ENCODE measurements at places on chromosomes 11 and 22.
A peak's percentile ranks its signal among the peaks of the same experiment; 100 is the strongest.

DNA sequence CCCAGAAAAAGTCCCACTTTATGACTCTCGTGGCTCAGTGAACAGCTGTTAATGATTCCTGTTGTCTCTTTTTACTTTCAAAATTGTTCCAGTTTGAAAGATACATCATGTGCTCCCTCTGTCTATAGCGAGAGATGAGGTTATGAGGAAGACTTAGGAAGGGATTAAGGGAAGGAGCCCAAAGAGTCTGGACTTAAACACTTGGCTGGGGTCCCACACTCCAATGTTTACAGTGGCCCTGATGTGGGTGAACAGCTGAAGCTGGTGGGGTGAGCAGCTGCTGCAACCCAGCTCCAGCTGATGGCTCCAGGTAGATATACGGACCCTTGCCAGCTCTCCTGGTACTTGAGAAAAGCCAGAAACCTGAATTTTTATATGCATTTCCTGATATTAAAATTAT, 84.5 kb upstream of the PLET1 start:
- DNase-seq, result no peak

DNA sequence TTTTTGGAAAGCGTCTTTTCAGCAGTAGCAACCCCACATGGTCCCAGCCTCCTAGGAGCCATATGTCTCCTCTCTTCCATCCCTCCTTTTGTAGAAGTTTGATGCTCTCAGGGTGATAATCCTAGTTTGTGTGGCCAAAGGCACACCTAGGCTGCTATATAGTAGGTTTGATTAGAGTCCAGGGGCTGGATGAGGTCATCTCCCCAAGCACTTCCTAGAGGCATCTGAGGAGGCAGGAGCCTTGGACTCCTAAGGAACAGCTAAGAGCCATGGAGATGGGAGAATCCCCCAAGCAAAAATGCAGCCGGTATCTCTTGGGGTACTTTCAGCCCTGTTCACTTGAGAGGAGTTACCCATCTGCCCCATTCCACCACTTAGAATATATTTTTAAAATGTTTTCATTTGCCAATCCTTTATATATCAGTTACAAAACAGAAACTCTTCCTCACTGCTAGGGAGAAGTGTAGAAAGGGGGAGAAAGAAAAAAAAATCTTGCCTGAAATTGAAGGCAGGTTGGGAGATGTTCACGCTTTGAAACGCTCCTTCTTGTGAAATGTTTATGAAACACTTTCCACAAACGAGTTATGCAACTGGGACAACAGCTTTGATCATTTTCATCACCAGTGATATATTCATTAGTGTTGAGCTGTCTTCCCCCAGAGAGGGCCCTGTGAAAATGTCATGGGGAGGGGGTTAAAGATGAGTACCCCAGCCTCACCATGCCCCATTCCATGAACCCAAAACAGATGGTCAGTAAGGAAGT, 31.9 kb upstream of the TLCD5 start:
- no peak for DNase-seq

DNA sequence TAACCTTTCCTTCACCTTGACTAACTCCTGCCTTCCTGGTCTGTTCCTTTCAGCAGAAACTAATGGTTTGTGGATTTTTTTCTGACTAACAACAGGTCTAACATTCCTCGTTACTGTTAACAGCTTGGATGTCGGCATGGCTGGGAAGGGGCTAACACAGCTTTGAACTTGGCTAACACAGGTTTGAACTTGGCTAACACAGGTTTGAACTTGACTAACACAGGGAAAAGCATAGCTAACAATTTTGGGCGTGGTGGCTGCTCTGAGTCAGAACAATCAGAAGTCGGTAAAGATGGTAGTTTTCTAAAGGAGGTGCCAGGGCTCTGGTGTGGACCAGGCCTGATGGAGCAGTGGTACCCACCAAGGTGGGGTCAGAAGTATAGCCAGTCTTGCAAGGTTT, 16.1 kb downstream of the MIAT start:
- peak; percentile 38 for DNase-seq

DNA sequence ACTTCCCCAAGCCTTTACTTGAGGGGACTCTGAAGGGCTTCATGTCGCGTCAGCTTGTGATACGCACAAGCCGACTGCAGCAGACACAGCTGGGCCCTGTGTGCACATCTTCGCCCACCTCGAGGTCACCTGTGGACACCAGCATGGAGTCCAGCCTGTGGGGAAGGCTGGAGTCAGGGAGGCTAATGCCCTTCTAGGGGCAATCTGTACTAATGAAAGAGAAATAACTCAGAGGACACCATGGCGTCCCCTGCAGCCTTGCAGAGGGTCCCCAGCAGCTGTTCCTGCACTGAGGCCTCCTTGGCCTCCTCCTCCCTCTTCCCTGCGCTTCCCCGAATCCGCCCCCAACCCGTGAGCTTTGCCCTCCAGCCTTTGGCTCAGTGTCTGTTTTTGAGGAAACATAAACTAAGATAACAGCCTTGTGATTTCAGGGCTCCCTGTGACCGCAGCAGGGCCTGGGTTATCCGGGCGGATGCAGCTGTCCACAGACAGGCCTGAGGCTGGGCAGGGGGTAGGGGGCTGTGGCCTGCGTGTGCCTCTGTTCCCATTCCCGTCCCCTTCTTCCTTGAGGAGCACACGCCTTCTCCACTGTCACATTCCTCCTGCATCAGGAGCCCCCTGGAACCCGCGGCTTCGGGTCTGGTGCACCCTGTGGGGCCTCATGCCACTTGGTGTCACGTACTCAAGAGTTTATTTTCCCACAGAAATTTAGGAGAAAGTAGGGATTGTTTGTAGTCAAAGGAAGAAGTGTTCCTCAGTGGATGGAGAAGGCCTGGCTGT, 25.0 kb downstream of the KRTAP5-5 start:
- no peak for DNase-seq

GRCh38 chr11:73396251-73396930, 20.2 kb downstream of the RELT start:
- DNase-seq, result peak; percentile 16

DNA sequence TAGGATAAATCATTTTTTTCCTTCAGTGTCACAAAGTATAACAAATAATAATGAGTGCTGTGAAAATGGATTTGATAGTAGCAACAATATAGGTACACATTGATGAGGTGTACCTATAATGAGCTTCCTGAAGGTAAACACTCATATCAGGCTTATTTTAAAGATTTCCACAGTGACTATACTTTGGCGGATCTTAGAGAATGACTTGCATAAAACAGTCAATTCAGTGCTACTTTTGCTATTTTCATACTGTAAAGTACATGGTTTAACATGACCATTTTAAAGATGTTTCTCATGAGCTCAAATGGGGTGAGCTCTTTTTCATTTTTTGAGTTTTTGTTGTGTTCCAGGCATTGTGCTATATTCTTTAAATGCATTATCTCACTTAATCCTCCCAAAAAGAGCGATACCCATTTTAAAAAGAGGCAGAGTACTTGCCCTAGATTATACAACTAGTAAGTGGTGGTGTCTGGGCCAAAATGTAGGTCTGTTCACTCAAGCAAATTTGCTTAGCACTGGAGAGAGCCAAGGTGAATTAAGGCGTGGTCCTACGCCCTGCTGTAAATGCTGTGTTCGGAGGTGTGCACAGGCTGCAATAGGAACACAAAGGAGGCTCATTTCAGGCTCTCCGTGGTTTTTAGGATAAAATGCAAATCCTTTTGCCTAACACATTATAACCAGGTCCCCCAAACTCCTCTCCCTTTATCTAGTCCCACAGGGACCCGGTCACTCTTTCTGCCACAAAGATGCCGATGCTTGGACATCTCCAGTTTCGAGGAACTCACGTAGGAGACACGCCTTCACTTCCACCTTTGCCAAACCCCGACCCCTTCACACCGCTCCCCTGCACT, 617 bp upstream of the ALKBH3 start:
- DNase-seq, result no peak

GRCh38 chr11:122215244-122215992, 99.4 kb upstream of the BLID start:
- DNase-seq, result peak; percentile 25

DNA sequence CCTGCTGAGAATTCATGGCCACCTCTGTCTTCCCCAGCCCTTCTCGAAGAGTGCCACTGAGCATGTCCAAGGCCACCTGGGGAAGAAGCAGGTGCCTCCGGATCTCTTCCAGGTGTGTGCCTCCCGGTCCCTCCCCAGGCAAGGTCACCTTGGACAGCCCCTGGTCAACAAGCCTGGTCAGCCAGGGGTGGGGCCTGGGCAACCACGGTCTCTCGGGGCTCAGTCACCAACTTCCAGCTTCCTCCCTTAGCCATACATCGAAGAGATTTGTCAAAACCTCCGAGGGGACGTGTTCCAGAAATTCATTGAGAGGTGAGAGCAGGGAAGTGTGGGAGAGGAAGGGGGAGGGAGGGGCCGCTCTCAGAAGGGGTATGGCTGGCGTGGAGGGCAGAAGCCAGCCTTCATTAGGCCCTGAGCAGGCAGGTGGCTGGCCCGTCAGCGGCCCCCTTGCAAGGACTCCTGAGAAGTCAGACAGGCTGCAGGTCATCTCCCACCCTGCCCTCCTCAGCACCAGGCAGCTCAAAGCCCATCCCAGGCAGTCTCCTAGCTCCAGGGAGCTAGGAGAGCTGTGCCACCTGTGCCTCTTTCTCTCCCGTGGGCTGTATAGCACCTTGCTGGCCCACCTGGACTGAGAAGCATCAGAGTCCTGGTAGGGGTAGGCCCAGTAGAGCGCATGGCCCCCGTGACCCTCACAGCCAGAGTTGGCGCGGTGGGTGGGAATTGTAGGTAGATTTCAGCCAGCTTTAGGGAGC, 9.3 kb upstream of the ANKRD13D start:
- no peak for DNase-seq

DNA sequence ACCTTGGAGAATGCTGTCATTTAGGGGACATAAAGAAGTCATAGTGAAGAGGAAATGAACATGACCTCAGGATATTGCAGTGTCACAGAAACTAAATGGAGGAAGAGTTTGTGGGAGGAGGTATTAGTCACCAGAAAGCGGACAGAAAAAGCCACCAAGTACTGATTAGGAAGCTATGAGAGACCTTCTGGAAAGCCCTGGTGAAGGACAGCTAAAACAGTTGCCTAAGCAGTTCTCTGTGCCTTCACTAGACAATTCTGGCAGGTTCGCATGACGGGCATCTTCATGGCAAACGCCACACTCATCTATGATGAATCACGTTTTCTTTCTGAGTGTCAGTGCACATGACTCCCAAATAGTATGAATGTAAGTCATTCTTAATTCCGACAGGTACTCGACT, 325.8 kb downstream of the C11orf87 start:
- peak; percentile 2 for DNase-seq

DNA sequence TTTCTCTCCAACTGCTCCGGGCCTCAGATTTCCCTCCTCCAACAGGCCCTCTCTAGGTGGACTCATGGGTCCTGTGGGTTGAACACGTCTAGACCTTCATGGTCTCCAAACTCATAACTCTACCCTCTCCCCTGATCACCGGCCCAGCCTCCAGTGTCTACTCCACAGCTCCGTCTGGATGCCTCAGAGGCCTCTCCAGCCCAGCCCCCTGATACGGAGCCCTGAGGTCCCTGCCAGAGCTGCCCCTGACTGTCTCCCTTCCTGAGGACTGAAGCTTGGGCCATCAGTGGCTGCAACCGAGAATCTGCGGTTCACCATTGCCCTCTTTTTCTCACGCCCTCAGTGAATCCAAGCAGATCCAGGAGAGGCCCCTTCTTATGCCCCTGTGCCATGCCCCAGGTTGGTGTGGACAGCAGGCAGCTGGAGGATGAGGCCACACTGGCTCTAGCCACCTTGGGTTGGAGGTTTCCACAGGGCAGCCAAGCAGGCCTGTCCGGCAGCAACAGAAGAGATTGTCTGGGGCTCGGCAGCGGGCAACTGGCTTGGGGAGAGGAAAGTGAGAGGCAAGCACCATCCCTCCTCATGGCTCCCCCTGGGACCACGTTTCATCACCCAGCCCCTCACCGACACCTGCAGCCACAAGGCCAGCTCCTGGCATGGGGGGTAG, 104.6 kb upstream of the FGF3 start:
- no peak for DNase-seq

GRCh38 chr22:48492366-48493320, 1335.0 kb downstream of the BRD1 start:
- peak; percentile 70 for DNase-seq

DNA sequence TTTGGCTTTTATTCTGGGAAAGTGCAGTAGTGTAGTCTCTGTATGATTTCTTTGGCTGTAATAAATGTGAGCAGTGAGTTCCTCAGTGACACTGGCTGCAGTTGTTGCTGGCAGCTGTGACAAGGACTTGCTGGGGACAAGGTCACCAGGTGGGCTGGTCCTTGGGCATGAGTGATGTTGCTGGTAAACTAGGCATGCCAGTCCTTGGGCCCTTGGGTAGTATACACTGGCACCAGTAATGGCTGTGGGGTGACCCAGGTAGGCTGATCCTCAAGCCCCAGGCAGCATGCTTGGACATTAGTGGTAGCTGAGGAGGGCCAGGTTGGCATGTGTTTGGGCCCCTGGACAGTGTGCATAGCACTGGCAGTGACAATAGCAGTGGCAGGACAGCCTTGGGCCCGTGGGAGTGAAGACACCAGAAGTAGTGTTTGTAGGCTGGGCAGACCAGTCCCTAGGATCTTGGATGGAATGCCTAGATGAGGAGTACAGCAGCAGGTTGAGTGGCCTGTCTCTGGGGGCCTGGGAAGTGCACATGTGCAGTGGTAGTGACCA, 164.3 kb downstream of the GUCY1A2 start:
- no peak for DNase-seq

DNA sequence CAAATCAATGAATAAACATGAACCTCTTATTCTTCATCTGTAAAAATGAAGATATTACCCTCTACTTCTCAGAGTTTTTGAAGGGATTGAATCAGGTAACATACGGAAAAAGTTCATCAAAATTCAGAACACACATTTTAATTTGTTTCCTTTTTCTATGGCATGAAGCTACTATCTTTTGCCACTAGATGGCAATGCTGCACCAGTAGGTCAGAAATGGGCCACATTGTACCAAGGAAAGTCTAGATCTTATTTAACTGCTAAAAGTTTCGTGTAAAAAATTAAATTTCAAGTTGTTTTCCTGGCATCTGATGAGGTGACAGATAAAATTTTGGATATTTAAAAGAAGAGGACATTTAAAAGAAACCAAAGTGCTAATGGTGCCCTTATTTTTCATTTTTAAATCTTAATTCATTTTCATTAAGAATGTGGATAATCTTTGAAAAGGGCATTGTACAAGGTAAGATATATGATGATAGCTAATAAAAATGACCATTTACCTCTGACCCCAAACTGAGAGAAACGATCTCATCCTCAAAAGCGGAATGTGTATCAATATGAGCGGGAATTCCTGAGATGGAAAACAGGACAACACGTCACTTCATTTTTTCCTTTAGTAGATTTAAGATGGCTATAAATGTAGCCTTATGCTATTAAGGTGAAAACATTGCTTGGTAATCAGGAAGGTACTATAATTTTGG, 16.1 kb downstream of the ALKBH8 start:
- DNase-seq, result peak; percentile 59

DNA sequence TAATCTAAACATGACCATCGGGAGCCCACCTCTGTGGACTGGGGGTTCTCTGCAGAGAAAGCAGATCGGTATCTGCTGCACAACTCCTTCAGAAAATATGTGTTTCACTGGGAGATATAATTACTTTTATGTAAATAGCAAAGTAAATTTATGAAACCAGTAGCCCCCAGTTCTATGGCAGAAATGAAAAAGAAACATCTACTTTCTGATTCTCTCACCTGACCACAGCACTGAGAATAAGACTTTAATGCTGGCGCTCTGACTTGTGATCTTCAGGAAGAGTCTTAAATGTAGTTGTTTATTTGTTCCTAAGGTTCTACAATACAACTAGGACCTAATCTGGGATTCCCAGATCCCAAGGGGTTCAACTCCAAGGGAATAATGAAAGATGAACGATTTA, 518.0 kb downstream of the DLG2 start:
- no peak for DNase-seq

- no peak for DNase-seq
Observed at GRCh38 chr22:41383085-41383484, 1.3 kb downstream of the TEF start.

GRCh38 chr11:13669544-13670488, 1.3 kb downstream of the FAR1 start:
- no peak for DNase-seq
